ENCODE measurements at places on chromosomes 5 and 9.

GRCh38 chr9:35518225-35518821, 28.4 kb downstream of the RUSC2 start:
- DNase-seq, result peak; percentile 33

DNA sequence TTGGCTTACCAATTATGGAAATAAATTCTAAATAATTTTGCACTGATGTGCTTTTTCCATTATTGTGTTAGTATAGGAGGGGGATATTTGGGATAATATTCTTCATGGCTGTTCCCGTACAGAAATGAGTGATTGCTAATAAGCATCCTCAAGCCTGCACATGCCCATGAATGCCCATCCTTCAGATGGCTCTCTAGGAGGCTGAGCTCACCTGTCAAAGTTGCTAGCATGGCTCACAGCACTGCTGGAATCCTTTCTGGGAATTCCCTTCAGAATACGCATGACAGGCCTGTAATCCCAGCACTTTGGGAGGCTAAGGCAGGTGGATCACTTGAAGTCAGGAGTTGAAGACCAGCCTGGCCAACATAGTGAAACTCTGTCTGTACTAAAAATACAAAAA, 124.1 kb downstream of the NXNL2 start:
- DNase-seq, result no peak

DNA sequence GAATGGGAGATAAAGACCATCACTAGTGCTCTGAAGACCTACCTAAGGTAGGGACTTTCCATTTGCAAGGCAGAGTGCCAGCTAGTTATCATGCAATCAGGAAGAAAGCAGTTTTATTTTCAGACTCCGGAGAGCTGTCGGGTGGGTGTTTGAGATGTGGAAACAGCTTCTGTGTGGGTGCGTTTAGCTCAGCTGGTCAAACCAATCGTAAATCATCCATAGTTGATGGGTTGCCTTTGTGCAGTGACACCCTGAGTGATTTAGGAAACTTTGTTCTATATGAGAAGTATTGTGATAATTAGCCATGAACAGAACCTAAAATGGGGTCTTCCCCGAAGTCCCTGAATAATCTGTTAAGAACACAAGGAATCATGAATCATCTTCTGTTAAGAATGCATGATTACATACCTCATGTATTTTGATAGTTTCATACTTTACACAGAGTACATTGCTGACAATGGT, 284.3 kb downstream of the ARHGAP26 start:
- DNase-seq, result no peak

DNA sequence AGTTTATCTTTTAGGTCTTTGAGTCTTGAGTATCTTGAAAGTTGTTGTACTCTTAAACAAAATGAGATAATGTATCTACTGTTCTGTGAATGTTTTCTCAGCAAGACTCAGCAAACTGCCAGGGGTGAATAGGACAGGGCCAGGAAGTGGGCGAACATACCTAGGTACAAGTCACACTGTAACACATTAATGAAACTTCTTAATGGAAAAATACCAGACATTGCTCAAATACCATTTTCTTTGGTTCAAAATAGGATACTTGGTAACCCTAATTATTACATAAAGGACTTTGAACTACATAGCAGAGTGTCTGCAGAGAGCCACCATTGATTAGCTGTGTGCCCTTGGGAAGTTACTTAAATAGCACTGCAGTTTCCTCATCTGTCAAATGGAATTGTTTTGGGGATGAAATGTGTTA, 197.5 kb downstream of the ARHGEF28 start:
- no peak for DNase-seq

- no peak for DNase-seq
Observed at GRCh38 chr9:87285183-87285850, 212.3 kb upstream of the DAPK1 start.

GRCh38 chr9:70091572-70091971, 47.9 kb downstream of the MAMDC2 start:
- no peak for DNase-seq

DNA sequence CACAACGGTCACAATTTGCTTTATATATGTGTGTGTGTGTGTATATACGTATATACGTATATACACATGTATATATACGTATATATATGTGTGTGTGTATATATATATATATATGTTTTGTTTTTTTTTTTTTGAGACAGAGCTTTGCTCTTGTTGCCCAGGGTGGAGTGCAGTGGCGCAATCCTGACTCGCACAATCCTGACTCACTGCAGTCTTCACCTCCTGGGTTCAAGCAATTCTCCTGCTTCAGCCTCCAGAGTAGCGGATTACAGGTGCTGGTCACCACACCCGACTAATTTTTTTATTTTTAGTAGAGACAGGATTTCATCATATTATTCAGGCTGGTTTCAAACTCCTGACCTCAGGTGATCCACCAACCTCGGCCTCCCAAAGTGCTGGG, 3.1 kb downstream of the RNF38 start:
- DNase-seq, result no peak

- DNase-seq, result no peak
Observed at GRCh38 chr9:89885156-89885555, 280.3 kb downstream of the GADD45G start.

- no peak for DNase-seq
Observed at GRCh38 chr9:68443624-68444023, 87.2 kb downstream of the PGM5 start.

- no peak for DNase-seq
Observed at GRCh38 chr9:134971196-134971595, 53.5 kb upstream of the FCN1 start.

DNA sequence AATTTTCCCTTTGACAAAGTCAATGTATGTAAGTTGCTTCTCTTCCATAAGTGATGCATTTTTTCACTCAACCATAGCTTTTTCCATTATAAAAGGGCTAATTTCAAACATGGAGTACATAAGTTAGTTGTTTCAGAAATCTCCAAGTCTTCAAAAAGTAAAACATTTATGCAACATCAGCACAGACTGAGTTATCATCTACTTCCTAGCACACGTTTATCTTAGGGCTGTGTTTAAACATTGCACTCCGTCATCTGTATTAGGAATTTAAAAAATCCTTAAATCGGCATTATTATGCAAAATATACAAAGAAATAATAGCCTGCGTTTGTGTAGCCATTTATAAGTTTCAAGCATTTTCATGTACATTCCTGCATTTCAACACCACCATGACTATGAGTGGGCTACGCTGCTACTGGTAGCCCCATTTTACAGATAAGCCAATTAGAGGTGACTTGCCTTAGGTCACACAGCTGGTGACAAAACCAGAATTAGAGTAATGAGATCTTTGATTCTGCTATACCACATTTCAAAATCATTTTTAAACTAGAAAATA, 43.4 kb downstream of the PTPN3 start:
- no peak for DNase-seq

GRCh38 chr5:19777363-19777762, 210.6 kb downstream of the CDH18 start:
- DNase-seq, result no peak

GRCh38 chr5:123203105-123203800, 114.2 kb downstream of the PRDM6 start:
- no peak for DNase-seq

DNA sequence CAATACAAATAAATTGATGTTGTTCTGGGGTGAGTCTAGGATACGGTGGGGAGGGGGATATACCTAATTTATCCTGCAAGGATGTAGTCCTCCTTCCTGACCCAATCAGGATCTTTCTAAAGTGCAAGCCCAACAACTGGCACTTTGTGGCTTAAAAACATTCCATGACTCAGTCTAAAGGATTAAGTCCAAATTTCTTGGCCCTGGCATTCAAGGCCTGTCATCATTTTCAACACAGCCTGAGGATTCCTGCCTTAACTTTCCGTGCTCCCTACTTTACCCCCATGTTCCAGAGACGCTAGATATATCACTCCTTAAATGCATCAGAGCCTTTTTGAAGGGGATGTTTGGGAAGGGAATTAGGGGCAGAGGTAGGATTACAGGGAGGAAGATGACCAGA, 1.0 kb downstream of the FAM221B start:
- DNase-seq, result no peak

- DNase-seq, result no peak
Observed at GRCh38 chr5:135373736-135374515, 25.1 kb downstream of the MACROH2A1 start.

- no peak for DNase-seq
Observed at GRCh38 chr9:20552874-20553557, 69.3 kb downstream of the MLLT3 start.

DNA sequence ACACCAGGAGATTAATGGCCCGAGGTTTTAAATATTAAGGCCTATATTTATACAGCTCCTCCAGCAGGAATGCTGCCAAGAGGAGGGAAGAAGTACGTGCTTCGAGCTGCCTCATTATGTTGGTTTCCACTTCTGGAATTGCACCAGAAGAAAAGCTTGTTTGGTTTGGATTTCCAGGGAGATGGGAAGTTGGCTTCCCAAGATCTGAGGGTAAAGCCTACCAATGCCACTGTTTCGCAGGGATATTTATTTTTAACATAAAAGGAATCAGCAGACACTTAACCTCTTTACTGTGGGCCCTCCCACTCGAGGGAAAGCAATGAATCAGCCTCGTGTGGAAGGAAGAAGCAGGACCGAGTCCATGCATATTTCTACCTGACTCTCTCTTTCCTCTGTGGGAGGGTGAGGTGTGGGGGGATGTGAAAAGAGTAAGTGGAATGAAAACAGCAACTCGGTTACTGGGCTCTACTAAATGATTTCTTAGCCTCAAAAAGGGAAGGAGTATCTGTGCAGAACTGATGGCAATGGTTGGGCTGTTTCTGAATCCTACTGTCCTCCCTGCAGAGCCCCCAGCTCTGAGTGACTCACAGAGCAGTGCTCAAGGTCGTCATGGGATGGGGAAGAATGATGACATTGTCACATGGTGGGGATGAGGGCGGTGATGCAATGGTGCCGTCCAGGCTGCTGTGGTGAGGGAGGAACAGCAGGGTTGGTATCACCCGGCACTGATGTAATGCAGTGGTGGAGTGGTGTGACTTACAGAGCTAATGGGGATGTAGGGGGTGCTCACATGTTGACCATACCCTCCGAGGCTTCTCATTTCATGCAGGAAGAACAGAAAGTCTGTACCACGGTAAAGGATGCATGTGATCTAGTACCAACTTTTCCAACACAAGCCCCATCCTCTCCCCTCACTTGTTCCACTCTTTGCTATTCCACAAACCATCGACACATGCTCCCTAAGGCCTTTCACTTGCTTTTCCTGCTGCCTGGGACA, 215.0 kb upstream of the PANK3 start:
- DNase-seq, result peak; percentile 37

DNA sequence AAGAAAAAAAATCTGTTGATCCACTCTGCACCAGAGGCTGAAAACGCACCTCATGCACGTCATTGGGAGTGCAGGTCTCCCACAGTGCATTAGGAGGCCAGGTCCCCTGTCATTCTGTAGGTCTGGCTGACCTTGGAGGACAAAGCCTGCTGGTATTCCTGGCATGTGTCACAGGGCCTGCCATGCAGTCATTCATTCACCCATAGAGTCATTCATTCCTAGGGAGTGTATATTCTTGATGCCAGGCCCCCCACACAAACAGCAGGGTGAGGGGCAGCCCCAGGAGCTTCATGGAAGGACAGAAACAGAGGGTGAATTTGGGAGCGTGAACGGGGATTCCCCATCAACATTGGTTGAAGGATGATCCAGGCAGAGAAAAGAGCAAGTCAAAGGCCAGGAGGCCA, 2.2 kb downstream of the GBGT1 start:
- DNase-seq, result no peak

DNA sequence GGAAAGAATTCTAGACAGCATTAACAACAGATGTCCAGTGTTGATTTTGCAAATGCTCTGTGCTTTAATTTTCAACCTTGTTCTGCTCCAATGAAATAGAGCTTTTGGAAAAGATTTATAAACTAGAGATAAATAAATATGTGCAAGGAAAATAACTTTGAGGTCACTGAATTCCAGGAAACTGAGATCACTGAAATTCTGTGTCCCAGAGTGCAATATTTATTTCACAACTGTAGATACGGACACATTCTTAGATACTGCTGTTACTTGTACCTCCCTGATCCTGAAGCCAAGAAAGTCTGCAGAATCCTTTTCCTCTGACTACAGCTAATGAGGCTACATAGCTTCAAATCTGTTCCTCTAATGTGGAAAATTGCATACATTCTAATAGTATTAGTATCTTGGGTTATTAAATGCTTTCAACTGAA, 222.9 kb downstream of the DOCK8 start:
- DNase-seq, result no peak

DNA sequence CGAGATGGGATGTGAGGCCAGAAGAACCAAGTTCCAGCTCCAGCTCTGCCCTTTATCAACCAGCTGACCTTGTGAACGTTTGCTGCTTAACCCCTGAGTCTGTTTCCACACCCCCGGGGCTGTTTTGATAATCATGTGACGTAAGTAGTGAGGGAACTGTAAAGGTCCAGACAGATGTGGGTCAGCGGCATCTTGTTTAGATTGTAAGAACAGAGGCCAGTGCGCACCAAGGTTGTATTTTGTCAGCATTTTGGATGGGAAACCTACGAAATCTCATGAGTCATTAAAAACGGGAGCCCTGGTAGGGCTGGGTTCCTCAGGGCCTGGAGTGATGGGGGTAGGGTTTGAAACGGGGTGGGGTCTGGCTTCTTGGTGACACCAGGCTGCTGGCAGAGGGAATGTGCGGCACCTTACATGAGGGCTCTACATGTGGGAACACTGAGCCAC, 13.8 kb upstream of the COL15A1 start:
- DNase-seq, result no peak

DNA sequence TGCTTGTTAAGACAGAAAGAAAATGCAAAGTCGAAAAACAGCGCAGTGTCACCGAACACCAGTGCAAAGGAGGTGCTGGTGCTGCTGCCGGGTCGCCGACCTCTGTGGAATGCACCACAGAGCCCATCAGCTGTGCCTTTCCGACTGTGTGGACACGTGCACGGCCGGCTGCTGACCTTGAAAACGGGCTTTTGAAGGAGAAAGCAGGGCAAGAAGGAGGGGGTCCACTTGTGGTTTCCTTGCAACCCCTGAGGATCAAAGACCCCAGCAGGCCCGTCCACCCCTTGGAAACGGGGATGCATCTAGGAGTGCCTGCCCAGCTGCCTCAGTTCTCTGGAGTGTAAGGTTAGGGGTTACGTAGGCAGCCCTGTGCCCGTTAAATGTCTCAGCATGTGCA, 6.2 kb upstream of the OLFM1 start:
- DNase-seq, result no peak

DNA sequence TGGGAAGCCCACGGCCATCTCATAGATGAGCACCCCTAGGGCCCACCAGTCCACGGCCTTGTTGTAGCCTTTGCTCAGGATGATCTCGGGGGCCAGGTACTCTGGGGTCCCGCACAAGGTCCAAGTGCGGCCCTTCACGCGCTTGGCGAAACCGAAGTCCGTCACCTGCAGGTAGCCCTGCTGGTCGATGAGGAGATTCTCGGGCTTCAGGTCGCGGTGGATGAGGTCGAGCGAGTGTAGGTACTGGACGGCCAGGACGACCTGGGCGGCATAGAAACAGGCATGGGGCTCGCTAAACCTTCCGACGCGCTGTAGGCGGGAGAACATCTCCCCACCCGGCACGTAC, 558 bp downstream of the PRKACG start:
- no peak for DNase-seq

GRCh38 chr5:119255571-119256356, 100.1 kb upstream of the TNFAIP8 start:
- no peak for DNase-seq

- DNase-seq, result no peak
Observed at GRCh38 chr5:80239680-80240367, 16.0 kb downstream of the SERINC5 start.
